ENCODE measurements at places on chromosomes 11 and 22.

DNA sequence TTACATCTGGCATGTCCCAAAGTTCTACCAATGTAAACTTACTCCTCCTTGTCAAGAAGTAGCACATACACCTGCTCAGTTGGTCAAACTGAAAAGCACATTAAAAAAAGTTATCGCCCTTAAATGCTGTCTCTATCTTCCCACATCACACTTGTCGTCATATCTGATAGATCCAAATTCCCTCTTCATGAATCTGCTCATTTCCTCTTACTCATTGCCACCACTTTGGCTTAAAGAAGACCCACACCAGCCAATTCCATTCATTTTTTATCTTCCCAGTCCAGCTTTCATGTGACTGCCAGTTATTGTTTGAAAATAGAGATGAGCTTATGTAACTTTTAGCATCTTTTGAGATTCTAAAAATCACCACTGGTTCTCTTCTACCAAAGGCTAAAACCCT lies 305.9 kb upstream of the MTNR1B start:
- DNase-seq: no peak

GRCh38 chr11:83543706-83544439 lies 257.7 kb upstream of the CCDC90B start:
- DNase-seq: no peak

DNA sequence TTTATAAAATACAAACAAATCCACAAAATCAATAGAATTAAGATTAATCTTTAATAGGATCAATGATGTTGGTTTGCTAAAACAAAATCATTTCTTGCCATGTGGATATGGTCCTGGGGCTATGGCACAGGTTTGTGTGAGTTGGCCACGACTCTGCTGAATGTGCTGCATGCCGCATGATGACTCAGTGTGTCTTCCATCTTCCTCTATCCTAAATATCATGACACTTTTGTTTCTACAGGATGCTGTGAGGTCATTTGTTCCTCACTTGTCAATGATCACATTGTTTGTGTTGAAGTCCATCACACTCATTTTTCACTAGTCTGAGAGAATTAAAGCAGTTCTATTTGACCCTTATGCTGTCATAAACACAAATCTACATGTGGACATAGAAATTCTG lies 167.2 kb upstream of the ZBED5 start:
- DNase-seq: no peak

GRCh38 chr11:93131709-93132108 lies 66.1 kb downstream of the SLC36A4 start:
- DNase-seq: no peak

GRCh38 chr11:114232400-114233059 lies 63.7 kb upstream of the NNMT start:
- DNase-seq: no peak

- DNase-seq: no peak
Measured at GRCh38 chr22:44158816-44159215, 21.9 kb upstream of the PARVG start.

DNA sequence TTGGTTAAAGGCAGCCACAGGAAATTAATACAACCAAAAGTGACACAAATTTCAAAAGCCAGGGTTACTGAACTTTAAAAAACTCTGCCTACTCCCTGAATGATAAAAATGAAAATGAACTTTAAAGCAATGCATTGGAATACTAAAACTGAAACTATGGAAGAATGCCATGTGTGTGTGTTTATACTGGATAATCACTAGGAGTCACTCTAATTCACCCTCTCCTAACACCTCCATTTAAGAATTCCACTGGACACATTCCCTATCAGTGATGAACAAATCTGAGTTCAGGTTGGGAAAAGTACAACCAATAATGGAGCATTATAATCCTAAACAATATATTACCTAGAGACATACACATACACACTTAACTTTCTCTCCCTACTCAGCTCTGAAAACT lies 27.5 kb upstream of the PLAAT3 start:
- peak; percentile 6 for DNase-seq

DNA sequence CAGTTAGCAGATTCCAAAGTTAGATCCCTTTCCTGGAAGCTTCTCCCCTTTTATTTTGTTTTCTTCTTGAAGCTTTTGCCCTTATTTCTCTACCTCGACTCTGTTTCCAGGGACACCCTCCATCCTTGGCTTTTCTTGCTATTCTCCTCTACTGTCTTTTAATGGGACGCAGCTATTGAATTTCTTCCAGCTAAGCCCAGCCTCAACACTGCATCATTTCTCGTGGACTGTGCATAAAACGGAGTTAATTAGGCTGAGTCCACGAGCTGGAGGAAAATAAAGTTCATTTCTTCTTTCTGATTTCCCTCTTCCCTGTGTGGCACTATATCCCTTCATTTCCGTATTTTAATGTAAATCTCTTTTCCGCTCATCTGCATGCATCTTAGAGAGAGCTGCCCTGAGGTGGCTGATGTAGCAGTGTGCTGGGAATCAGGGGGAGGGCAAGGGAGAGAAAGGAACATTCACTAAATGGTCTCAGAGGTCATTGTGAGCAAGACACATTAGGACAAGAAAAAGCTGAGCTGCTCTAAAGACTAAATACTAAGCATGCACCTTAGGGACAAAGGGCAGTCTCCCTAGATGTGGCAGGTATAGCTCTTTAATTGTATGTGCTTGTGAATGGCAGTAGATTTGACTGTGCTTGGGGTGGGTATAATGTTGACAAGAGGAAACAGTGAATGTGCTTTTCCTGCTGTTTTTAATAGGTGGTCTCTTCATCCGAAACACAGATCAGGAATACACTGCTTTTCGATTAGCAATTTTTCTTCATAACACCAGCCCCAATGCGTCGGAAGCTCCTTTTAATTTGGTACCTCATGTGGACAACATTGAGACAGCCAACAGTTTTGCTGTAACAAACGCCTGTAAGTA lies 1.9 kb downstream of the GRIA4 start:
- no peak for DNase-seq

DNA sequence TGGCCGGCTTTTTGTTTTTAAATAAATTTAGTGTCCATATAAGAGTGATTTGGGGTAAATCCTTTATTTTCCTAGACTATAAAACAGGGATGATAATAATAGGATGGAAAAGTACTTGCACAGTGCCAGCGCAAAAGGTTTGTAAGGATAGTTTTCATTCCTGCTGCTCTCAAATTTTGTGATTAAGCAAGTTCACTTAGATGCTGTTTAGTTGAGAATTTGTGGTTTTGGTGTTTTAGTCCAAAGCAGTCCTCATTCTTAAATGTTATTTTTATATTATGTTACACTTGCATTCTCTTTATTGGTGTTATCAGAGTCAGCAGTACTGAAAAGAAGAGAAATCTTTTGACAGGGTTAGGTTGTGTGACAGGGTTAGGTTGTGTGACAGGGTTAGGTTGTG lies 47.9 kb downstream of the PPP6R3 start:
- DNase-seq: no peak

DNA sequence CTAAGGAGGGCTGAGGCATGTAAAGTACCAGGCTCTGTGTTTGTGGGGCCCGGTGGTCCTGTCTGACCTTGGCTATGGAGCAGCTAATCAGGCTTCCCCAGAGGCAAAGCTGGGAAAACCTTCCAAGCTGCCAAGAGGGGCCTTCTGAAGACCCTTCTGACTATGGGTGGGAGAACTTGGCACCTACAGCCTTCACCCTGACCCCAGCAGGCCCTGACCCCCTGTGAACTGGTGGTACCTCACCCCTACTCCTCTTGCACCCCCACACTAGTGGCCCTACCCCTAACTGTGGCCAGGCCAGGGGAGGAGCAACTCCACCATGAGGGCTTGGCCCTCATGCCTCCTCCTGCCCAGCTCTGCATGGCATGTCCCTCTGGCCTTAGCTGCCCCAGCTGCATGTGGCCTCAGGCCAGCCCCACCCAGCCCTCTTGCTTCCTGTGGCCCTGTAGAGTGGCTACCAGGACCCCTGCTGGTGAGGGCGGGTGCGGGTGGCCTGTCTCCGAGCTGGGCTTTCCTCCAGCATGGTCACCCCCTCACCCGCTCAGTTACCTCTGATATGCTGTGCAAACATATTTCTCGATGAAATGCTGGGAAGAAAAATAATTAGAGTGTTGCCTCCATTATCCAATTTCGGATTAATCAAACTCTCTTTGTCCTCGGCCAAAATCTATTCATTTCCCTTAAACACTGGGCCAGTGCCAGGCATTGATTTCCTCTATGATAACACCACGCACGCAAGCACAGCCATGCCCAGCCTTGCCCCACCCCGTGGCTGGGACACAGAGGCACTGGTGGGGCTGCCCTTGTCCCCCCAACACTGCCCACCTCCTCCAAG lies 7.5 kb downstream of the GNAZ start:
- DNase-seq: no peak

- no peak for DNase-seq
Measured at GRCh38 chr11:69654001-69654659, 13.2 kb downstream of the CCND1 start.

- DNase-seq: peak; percentile 73
Measured at GRCh38 chr11:107018902-107019493, 722 bp upstream of the GUCY1A2 start.

DNA sequence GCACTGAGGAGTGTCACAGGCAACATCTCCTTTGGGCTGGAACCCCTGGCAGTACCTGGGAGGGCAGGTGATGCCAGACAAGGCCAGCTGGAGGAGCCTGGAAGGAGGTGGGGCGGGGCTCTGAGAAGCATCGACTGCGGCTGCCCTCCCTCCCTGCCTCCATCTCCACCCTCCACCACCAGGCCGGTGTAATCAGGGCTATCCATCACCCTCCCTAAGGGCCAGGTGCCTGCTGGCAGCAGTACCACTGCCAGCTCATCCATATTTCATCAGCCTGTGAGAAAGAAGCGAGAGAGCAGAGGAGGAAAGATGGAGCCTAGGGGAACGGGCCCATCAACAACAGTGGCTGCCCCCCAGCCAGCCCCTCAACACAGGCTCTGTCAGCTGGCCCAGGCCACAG lies 51.4 kb upstream of the RASD2 start:
- DNase-seq: no peak
